ENCODE measurements at places on chromosomes 2 and 18.

- DNase-seq = no peak
These were observed 206.5 kb downstream of the SETBP1 start for GRCh38 chr18:44887227-44887631.

DNA sequence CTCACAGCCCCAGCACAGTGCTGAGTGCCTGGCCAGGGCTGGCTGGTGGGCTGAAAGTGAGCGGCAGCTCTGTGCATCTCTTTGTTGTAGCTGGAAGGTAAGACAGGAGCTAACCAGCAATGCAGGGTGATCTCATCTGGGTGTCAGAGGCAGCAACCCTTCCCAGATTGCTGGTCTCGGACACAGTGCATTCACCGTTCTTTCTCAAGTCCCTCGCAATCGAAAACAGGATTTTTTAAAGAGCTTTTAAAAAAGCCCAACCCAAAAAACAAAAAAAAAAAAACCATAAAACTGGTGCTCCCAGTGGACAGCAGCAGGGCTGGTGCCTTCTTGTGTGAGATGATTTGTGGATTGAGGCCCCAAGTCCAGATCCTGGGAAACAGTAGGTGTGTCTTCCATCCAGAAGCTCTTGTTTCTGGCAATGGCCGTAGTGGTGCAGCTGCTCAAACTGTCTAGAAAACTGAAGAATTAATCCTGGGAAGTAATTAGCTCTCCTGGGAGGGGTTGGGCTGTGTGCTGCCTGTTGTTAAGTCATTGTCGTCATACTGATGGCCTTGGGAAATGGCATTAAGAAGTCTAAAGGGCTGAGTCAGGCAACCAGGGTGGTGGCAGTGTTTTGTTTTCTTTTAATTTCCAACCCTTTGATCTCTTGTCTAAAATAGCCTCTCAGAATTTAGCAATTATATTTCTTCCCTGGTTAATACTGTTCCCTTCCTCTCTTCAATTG lies 156.7 kb downstream of the KLHL29 start:
- DNase-seq = peak; percentile 22

GRCh38 chr2:40240070-40240469 lies 211.8 kb downstream of the SLC8A1 start:
- peak; percentile 30 for DNase-seq

DNA sequence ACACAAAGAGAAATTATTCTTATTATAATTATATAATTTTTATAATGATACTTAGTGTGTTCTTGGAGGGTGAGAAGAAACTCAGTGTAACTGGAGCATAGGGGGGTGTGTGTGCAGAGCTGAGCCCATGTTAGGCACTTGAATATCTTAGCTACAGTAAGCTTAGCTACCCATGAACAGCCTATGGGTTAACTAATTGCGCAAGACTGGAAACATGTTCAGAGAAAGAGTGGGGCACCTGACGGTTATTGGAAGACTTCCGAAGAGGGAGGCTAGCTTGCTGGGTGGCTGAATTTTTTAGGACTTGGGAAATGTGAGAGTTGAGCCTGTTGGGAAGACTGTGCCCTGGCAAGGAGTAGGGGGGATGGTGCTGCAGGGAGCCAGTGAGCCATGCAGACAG lies 229.2 kb downstream of the SLC4A3 start:
- no peak for DNase-seq

- DNase-seq = no peak
These were observed 76.5 kb upstream of the HS6ST1 start for GRCh38 chr2:128395196-128395595.

GRCh38 chr18:21341141-21341540 lies 99.1 kb downstream of the GREB1L start:
- no peak for DNase-seq

DNA sequence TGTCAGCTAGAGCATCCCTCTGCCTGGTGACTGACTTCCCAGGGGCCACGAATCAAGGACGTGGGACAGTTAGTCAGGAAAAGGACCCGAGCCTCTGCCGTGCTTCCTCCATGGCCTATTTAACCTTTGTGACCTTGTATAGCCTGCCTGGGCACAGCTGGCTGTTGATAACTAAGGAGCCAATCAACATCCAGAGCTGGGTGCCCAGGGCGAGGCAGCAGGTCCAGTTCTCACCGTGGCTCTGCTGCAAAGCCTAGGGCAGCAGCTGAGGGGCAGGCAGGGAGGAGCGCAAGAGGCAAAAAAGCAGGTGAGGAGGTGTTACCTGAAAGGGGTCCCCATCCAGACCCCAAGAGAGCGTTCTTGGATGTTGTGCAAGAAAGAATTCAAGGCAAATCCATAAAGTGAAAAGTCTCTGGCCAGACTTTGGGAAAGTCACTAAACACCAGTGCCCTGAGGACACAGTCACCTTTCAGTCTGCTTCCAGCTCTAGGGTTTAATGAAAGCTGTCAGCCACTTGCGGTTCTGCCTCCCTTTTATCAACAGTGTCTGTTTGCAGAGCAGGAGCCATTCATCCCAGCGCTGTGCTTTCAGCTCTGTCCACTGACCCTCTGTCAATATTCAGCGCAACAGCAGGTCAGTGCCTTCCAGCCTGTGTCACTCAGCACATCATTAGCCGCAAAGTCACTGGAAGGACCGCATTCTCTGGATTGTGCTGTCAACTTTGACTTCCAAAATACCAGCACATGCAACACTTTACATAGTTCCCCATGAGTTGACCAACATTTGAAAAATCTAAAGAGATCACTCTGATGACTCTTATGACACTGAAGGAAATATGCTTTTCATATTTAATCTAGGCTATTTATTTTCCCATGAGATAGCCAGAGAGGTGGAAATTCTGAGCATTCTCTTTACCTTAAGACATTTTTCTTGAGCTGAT lies 38.6 kb upstream of the ASAP2 start:
- peak; percentile 45 for DNase-seq

DNA sequence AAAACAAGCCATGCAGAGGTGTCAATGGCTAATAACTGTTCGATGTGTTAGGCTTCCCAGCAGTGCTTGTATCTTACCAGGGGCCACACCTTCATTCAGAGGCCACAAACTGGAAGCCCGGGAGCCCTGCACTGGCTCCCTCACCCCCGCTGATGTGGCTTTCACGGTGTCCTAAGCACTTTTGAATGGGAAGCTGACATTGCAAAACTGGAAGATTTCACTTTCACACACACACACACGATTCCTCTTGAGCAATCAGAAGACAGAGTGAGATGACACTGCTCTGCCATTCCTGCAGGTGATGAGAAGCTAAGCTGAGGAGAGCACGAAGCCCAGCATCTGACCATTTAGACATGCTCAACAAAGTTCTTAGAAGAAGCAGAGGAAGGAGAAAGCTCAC lies 8.6 kb upstream of the ZNF407 start:
- no peak for DNase-seq

- DNase-seq = peak; percentile 10
These were observed 748 bp upstream of the ZNF804A start for GRCh38 chr2:184597571-184597991.

GRCh38 chr2:96359866-96360265 lies 24.3 kb downstream of the NCAPH start:
- DNase-seq = no peak

- no peak for DNase-seq
These were observed 118.4 kb downstream of the ALK start for GRCh38 chr2:29802986-29803385.

DNA sequence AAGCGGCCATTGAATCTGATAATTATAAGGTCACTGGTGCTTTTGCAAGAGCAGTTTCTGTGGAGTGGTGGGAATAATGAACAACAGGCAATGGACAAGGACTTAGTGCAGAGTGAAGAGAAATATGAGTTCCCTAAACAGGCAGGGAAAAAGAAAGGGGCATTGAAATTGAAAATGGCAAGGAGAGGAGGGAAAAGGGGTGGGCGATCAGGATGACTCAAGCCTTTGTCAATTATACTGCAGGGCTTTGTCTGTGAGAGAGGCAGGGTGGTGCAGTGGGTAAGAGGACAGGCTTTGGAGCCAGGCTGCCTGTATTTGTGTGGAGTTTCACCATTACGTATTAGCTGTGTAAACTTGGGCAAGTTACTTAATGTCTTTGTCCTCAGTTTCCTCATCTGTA lies 29.5 kb upstream of the PAIP2B start:
- no peak for DNase-seq

GRCh38 chr2:58101500-58101899 lies 54.9 kb downstream of the VRK2 start:
- no peak for DNase-seq

DNA sequence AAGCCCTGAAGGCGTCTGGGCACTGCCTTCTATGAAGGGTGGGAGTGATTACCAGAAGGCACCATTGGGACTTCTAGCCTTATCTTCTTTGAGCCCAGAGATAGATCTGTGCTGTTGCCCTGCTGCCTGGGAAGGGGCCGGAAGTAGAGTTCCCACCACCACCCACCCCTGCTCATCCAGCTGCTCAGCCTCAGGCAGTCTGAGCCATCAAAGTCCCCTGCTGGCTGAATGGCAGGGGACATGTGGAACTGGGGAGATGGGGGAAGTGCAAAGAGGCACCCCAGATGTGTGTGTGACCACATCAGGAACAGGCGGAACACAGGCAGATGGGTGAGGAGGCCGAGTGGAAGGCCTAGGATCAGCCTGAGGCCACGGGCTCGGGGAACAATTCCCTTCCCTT lies 3.3 kb upstream of the WNT10A start:
- no peak for DNase-seq

GRCh38 chr2:127651971-127652550 lies 6.1 kb downstream of the GPR17 start:
- no peak for DNase-seq

- DNase-seq = no peak
These were observed 30.2 kb upstream of the SSB start for GRCh38 chr2:169768262-169768995.

- no peak for DNase-seq
These were observed 86.0 kb upstream of the ITGA4 start for GRCh38 chr2:181371195-181371594.

DNA sequence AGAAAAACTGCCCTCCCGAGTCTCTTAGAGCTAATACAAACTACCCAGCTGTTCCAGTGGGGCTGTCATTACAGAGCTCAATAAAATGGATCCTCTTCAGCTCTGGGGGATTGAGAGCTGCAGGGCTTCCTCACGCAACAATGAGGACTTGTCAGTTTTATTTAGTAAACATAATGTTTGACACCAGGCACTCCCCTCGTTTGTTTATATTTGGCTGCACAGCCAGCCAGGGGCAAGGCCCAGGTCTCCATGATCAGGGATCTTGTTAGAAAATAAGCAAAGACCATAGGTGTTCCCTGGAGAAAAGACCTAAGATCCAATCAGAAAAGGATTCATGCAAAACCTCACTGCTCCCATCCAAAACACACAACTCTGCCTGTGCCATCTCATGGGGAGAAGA lies 158.2 kb downstream of the C1D start:
- no peak for DNase-seq

DNA sequence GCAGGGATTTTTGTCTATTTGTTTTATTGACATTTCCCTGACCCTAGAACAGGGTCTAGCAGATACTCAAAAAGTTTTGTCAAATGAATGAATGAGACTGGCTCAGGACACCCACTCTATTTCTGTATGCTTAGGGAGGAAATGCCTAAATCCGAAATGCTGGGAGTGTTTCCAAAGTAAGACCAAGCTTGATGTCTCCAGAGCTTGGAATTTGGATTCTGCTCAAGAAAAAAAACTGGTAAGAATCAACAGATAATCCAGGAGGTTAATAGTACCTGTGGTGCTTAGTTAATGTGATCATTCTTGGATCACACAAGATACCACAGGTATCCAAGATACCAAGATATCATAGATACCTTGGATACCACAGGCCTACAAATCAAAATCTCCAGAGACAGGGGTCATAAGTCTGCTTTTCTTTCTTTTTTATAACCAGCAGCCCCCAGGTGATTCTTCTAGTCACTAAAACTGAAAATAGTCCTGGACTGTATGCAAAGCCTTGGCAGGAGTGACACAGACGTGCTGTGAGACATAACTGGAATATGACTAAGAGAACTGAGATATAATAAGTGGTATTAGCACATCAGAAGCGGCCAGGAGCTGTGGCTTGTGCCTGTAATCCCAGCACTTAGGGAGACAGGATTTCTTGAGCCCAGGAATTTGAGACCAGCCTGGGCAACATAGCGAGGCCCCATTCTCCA lies 39.9 kb upstream of the SP3 start:
- no peak for DNase-seq

GRCh38 chr2:11839916-11840315 lies 93.5 kb downstream of the LPIN1 start:
- DNase-seq = no peak

DNA sequence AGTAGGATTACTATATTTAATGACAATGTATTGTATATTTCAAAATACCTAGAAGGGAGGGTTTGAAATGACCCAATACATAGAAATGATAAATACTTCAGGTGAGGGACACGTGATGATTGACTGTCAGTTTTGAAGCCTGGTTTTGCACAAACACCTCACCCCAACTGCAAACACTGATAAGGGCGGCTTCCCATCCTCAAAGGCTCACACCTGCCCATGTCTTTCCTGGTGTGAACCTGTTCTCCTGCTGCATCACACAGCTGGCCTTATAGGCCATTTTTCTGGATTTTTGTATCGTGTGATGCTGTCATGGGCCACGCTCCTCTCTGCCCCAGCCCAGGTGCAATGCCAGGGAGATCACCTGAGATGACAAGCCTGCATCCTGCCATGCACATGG lies 166.5 kb upstream of the NCK2 start:
- no peak for DNase-seq

- DNase-seq = no peak
These were observed 400.3 kb downstream of the MTX2 start for GRCh38 chr2:176669398-176670174.

- no peak for DNase-seq
These were observed 18.4 kb downstream of the STK25 start for GRCh38 chr2:241489733-241490680.

GRCh38 chr2:218422403-218423086 lies 3.6 kb downstream of the VIL1 start:
- DNase-seq = no peak

DNA sequence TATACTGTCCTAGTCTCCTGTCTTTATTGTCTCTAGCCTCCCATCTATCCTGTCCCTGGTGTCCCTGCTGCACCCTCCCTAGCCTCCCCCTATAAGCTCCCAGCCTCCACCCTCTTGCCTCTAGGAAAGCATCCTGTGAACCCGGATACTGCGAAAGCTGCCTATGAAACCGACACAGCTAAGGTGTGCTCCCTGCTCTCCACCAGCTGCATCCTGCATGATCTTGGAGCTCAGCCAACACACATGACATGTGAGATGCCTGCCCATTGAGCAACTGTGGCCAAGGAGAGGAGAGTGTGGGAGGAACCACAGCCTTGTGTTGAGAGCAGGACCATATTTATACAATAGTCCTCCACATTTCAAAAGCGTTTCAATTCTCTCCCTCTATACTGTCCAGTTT lies 187.1 kb downstream of the ZBTB7C start:
- DNase-seq = peak; percentile 91

GRCh38 chr18:50622865-50623393 lies 63.0 kb downstream of the MAPK4 start:
- DNase-seq = no peak

GRCh38 chr18:55185391-55185790 lies 226.1 kb upstream of the CCDC68 start:
- no peak for DNase-seq

GRCh38 chr2:37349231-37349860 lies 4.9 kb downstream of the QPCT start:
- DNase-seq = peak; percentile 78

GRCh38 chr18:7545734-7546133 lies 21.4 kb upstream of the PTPRM start:
- DNase-seq = no peak

- DNase-seq = no peak
These were observed 241.2 kb downstream of the CYP26B1 start for GRCh38 chr2:71906357-71906973.
